Omental fat pad (tissue), 4 donors: ENCODE measurements at places on chromosomes 16 and 17.

DNA sequence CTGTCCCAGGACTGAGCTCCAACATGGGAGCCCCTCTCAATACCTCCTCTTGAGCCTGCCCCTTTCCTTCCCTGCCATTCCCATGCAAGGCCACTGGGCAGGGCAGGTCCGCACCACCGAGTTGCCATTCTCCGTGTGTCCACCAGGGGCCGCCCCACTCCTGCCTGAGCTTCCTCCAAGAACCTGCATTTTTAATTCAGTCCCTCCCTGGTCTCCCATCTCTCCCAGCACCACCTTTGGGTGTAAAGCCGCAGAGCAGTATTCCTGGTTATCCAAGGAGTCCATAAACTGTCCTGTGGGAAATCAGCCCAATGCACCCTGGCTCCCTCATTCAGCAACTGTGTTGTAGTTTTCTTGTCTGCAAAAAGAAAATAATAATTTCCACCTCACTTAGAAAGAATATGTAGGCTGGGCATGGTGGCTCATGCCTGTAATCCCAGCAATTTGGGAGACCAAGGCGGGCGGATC, 15.9 kb upstream of the ANKRD40CL start:
- DNase-seq: peak; percentile 77

DNA sequence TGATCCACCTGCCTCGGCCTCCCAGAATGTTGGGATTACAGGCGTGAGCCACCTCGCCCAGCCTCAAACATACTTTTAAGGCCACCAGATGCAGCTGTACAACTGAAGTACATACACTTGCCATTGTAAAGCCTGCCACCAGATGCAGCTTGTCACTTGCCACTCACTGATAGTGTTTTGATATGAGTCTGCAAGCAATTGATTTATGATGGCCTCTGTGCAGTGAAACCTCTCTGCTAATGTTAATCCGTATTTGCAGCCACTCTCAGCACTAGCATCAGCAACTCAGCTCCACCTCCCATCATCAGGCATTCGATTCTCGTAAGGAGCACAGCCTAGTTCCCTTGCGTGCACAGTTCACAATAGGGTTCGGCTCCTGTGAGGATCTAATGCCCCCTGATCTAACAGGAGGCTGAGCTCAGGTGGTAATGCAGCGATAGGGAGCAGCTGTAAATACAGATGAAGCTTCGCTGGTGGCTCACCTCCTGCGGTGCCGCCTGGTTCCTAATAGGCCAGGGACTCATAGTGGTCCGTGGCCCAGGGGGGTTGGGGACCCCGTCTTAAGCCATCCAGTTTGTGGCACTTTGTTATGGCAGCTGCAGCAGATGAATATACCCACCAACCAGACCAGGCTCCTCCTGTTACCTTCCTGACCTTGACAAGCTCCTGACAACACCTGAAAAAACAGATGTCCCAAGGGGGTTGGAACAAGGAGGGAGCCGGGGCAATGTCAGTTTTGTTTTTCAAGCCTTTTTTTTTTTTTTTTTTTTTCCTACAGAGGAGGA, 1.3 kb upstream of the HERPUD1 start:
- DNase-seq: no peak

GRCh38 chr17:45681706-45682105, 102.4 kb upstream of the CRHR1 start:
- no peak for DNase-seq

GRCh38 chr17:40886090-40886489, 1.0 kb upstream of the KRT20 start:
- DNase-seq: no peak

DNA sequence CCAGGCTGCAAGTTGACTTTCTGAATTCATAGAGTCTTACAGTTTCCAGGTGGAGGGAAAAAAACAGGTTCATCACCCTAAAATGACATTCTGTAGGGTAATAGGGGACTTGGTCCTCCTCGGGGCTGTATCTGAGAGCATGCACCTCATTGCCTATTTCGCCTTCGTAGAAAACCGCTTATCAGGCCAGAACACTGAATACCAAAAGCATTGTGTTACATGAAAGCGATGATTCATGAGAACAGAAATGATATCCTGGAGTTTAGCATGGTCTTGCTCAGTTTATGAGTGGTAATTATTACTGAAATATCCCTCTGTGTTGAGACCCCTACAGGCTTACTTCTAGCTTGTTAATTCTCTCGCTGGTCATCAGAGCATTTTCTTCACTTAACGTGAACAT, 61.4 kb upstream of the ARHGAP44 start:
- no peak for DNase-seq

GRCh38 chr17:42853968-42854790, 3.2 kb downstream of the AOC3 start:
- no peak for DNase-seq

DNA sequence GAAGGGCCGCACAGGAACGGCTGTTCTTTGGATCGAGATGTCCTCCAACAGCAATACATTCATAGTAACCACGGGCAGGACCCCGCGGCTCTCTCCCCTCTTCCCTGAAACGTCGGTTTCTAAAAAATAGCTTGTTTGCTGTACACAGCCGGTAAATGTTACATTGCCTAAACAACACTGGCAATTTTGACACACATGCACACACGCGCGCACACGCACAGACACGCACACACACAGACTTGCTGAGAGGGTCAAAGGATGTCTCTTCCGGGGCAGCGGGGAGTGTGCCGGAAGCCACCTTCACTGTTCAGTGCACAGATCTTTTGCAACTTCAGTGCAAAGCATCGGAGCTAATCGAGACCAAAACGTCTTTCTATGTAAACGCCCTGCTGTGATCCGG, 35.8 kb downstream of the ZDHHC7 start:
- DNase-seq: no peak

DNA sequence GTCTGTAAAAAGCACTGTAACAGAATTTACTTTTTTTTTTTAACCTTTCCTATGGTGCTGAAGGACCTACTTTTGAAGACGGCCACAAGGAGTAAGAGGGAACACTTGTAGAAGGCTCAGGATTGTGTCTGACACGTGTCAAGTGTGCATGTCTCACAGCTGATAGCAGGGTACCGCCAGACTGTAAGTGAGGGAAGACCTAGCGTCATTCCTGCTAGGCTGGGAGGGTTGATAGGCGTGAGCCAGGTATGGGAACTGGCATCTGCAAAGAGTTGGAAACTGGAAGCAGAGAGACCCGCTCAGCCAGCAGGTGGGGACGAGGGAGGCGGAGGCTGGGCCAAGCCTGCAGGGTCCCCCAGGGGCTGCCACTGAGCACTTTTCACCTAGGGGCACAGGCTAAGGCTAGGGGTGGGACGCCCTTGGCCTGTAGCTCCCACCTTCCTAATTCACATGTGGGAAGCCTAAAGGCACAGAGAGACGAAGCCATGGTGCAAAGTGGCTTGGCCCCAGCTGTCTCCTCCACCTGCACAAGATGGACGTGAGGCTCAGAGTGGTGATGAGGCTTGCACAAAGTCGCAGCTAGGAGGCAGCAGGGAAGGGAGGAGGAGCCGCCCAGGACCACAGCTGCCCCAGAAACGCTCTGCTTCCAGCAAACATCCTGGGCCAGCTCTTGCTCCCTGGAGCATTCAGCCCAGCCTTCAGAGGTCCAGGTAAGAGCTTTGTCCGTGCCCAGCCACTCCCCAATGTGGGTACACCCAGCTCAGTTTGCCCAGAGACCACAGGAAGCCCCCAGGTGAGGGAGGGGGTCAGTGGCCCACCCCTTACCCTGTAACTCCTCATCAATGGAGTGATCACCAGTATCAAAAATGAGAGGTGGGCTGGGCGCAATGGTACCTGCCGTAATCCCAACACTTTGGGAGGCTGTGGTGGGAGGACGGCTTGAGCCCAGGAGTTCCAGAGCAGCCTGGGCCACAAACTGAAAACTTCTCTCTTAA, 18.9 kb downstream of the VASN start:
- no peak for DNase-seq

DNA sequence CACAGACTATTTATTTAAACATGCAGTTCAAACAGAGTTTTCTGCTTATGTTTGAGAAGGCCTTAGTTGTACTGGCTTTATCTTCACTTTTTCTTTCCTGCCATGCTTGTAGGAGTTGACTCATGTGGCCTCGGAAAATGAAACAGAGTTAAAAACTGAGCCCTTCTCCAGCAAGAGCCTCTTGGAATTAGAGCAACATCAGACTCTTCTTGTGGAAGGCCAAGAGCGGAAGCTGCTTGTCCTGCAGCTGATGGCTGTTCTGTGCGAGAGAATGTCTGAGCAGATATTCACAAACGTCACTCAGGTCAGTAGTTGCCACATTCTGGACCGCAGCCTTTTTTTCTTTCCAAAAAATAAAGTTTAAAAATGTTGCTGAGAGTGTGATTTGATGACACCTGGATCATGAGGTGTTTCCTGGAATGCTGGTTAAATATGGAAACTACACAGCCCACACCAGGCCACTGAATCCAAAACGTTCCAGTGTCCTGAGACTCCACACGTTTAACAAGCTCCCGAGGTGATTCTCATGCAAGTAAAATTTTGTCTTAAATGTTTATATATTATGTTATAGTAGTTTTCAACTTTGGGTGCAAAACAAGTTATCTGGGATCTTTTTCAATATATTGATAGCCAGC, 65.9 kb downstream of the TANGO6 start:
- DNase-seq: no peak

- DNase-seq: no peak
Observed at GRCh38 chr16:8569650-8570346, 20.5 kb downstream of the TMEM114 start.

GRCh38 chr16:19515757-19516156, 6.1 kb downstream of the GDE1 start:
- DNase-seq: no peak

DNA sequence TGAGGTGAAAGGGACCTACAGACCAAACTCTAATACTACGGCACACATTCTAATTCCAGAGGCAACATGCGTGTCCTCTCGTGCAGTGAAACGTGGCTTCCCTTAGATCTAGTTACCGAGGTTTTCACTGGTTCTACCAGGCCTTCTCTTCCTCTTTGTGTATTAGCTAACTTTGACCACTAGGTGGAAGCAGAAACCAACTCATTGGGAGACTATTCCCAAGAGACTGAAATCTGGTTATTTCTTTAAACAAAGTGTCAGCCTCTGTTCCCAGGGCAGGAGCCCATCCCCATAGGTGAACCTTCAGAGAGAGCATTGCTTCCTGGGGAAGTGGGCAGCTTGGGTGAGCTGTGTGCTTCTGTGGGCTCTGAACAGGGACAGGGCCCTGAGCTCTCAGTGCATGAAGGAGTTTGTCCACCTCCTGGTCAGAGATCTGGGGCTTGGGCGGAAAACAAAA, 19.7 kb upstream of the RCVRN start:
- no peak for DNase-seq

- no peak for DNase-seq
Observed at GRCh38 chr17:50037321-50038107, 18.4 kb upstream of the ITGA3 start.

DNA sequence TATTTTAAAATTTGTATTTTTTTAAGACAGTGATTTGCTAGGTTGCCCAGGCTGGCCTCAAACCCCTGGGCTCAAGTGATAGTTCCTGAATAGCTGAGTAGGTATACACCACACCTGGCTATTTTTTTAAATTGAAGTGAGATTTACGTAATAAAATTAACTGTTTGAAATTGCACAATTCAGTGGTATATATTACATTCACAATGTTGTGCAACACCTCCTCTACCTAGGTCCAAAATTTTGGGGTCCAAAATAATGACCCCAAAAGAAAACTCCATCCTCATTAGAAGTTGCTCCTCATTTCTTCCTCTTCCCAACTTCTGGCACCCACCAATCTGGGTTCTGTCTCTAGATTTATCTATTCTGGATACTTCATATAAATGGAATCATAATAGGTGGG, 3.0 kb upstream of the SMARCD2 start:
- DNase-seq: no peak

- no peak for DNase-seq
Observed at GRCh38 chr16:46974352-46974751, 878 bp upstream of the DNAJA2 start.

- no peak for DNase-seq
Observed at GRCh38 chr16:83915081-83915480, 16.2 kb downstream of the MLYCD start.

- DNase-seq: no peak
Observed at GRCh38 chr16:59527206-59527997, 793.3 kb upstream of the GOT2 start.

DNA sequence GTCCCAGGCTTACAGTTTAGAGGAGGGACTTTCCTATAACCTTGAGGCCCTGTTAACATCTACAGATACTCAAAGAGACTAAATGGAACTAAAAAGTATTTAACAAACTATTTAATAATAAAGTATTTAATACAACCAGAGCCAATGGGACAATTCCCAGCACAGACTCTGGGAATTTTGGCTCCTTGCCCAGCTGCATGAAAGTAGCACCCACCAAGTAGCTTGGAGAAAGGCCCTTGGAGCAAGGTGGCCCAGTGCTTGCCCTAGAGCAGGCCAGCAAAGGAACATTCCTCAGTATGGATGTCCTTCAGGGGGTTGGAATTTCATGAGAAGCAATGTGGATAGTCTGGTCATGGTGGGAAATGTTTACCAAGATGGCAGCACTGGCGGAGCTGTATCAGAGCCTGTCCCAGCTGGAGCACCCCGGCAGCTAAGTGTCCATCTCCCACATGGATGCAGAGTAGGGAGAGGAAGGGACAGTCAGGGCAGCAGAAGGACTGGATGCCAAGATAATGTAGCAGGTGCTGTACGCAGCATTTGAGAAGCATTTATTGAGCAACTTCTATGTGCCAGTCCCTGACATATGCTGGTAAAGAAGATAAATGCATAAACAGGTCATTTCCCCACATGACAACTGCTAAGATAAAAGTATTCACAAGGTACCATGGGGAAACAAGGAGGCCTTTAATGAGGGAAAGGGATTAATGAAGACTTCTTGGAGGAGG, 5.2 kb upstream of the SMARCD2 start:
- DNase-seq: no peak

DNA sequence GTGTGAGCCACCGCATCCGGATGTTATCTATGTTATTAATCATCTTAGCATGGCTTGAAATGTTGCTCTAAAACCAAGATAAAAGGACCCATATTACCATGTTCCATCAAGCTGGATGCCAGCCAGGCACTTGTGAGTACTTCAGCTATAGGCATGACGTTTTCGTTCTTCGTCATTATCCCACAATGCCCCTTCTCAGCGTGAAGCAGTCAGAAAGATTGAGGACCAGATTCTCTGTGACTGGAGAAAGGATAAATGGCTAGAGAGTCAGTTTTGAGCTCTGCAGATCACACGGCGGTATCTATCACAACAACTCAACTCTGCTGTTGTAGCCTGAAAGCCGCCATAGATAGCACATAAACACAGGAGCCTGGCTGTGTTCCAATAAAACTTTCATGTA, 29.8 kb upstream of the LCMT1 start:
- no peak for DNase-seq

DNA sequence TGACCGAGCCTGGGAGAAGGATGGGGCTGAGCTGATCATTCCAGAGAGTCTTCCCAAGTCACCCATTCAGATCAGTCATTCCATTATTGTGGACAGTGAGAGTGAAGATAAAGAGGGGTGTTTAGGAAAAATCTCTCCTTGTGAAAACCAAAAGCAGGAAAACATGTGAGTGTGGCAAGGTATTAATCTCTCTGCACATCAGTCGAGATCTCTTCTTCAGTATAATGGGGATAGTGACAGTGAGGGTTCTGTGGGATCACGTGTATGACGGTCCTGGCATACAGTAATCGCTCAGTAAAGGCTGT, 35.4 kb downstream of the CHD9 start:
- no peak for DNase-seq

GRCh38 chr17:26782153-26782552, 511.8 kb upstream of the WSB1 start:
- DNase-seq: no peak

GRCh38 chr16:14500791-14501190, 129.3 kb downstream of the PARN start:
- DNase-seq: no peak
